ENCODE measurements at places on chromosomes 1 and 21.

- peak; percentile 56 for DNase-seq
These were observed 5.2 kb downstream of the POFUT2 start for GRCh38 chr21:45282283-45283034.

GRCh38 chr1:82786883-82787282, 986.1 kb downstream of the ADGRL2 start:
- DNase-seq, result no peak

DNA sequence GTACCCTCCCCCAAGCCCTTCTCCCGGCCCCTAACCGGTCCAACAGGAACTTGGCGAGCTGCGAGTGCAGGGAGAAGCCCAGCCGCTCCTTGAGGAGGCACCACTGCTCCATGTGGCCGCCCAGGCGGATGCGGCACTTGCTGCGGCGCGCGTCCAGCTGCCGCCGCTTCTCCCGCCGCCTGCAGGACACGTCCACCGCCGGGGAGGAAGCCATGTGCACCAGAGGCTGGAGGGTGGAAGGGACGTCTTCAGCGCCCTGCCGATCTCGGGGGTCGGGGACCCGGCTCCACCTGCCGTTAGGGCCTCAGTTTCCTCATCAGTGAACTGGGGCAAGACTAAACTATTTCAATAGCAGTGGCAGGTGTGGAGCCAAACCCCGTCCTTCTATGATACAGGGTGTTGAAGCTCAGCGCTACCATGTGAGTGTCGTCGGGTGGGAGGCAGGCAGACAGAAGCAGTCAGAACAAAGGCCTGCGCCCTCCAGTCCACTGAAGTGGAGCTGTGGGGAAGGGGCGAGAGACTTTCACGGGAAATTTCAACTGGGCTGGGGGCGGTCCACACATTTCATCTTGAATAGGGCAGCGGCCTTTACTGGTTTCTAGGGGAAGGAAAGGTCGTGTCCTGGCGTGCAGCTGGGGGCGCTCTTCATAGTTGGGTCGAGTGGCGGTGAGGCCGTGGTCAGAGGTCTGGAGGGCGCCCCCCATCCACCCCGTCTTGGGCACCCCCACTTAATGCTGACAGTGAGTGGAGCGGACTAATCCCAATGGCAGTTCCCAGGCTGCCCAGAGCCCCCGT, 592 bp downstream of the ZNF692 start:
- DNase-seq, result peak; percentile 86

- DNase-seq, result no peak
These were observed 22.6 kb upstream of the MYSM1 start for GRCh38 chr1:58722414-58722813.

GRCh38 chr1:15833069-15833679, 14.3 kb upstream of the SPEN start:
- peak; percentile 83 for DNase-seq

DNA sequence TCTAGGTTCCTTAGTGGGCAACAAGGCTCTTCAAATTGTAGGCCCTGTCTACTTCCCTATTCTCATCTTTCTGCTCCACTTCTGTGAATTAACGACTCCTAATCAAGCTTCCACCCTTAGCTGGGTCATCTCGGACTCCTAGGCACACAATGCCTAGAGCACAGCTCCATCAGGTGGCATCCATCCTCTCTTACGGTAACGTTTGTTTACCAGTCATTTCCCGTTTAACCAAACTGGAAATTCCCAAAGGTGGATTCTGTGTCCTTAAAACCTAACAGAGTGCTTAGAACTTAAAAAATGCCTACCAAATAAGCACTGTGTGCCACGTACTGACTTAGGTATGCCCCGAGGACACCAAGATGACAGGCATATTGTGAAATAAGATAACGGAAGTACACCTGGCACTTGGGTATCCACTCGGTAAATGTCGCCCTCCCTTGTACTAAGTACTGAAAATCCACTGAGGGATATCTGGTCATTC, 1.5 kb downstream of the PARP1 start:
- DNase-seq, result no peak

GRCh38 chr1:231684356-231685244, 58.0 kb downstream of the DISC1 start:
- no peak for DNase-seq

- no peak for DNase-seq
These were observed 98.5 kb downstream of the TRIM11 start for GRCh38 chr1:228308085-228308601.

DNA sequence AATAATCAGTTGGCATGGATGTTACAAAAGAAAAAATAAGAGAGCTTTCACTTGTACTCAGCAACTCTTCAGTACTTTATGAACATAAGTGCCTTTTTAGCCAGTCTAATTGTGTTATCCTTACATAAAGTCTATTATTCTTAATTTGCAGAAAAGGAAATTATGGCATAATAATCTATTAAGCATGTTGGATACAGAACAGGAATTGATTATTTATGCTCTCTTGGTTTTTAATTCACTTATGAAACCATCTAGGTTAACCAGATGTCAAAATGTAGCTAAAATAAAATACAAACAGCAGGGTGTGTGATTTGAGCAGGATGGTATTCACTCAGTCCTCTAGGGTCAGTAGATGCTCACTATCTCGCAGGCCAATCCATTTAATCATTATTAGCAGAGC, 79.7 kb downstream of the PLPPR5 start:
- DNase-seq, result no peak

DNA sequence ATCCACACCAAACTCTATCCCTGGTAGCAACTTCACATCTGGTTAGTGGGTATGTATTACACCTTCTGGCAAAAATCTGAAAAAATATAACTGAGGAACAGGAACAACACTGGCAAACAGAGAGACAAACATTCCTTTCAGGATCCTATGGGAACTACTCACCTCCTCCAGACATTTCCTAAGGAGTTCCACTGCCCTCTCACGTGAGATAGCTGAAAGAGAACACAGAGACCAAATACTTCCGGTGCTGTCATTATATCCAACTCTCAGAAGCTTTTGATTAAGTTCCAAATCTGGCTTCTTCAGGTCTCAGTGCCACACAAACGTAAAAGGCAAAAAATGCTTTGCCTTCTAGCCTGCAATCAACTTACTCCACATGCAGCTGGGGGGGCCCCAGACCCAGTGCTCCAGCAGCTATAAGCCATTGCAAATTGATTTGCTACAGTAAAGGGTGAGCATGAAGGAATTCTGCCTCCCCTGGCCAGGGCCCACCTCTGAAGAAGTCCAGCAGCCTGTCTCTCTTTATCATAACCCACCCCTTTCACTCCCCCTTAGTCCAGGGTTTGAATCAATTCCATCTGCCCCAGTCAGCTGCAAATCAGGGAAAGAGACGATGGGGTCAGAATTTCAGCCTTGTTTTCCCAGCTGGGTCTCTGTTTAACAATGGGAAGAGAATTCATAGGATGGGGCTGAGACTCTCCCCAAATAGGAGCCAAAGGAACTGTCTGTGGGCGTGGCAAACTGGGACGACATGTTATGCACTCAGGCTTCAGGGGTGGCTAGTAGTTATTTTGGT, 32.2 kb downstream of the TFAP2E start:
- no peak for DNase-seq

DNA sequence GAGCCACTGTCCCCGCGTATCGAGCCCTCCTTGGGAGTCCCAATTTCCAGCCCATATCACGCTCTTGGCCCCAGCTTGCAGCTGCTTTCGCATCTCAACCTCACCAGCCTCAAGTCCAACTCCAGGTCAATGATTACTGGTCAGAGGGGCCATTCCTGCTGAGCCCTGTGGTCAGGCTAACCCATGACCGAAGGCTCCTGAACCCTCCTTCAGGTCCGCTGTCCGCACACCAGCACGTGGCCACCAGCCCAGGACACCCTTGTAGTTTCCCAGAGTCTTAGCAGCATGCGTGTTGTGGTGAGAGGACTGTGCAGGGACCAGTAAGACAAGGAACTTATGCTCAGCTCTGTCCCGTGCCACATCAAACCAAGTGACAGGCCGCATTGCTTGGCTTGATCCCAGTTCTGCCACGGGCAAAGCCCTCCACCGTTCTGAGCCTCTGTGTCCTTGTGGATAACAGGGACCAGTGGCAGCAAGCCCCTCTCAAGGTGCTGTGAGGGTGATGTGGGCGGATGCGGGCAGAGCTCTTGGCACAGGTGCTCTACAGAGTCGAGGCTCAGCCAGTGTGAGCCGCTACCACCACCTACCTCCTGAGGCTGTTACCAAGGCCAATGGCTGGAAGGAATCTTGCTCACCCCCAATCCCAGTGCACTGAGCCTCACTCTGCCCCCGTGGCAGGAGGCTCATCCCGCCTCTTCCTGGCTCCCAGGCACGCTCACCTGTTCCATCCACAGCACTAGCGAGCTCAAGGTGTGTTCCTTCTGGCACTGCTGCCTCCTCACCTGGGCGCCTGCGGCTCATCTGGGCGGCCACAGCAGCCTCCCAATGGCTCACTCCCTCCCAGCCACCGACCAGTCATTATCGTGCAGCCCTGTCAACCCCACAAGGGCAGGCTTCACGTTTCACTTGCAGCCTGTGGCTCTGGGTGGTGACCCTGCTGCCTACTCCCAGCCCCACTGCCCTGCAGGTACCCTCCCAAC, 20.4 kb downstream of the KRTAP10-1 start:
- DNase-seq, result no peak

- DNase-seq, result no peak
These were observed 12.3 kb downstream of the PATJ start for GRCh38 chr1:61754545-61754944.

DNA sequence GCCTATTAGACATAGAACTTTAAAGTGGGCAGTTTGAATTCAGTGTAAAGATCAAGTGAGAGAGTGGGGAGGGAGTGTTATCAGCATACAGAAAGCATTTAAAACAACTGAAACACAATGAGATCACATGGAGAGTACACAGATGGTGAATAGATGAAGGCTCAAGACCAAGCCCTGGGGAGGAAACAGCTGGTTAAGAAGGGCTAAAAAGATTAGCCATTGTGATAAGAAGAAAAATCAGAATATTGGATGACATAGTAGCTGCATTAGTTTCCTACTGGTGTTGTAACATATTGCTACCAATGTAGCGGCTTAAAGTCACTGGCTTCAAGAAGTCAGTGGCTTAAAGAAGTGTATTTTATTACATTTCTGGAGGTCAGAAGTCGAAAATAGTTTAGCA, 443.4 kb upstream of the RGS18 start:
- DNase-seq, result no peak

Data from tibial artery (tissue), 4 donors.